ENCODE measurements at places on chromosomes 4 and X.

DNA sequence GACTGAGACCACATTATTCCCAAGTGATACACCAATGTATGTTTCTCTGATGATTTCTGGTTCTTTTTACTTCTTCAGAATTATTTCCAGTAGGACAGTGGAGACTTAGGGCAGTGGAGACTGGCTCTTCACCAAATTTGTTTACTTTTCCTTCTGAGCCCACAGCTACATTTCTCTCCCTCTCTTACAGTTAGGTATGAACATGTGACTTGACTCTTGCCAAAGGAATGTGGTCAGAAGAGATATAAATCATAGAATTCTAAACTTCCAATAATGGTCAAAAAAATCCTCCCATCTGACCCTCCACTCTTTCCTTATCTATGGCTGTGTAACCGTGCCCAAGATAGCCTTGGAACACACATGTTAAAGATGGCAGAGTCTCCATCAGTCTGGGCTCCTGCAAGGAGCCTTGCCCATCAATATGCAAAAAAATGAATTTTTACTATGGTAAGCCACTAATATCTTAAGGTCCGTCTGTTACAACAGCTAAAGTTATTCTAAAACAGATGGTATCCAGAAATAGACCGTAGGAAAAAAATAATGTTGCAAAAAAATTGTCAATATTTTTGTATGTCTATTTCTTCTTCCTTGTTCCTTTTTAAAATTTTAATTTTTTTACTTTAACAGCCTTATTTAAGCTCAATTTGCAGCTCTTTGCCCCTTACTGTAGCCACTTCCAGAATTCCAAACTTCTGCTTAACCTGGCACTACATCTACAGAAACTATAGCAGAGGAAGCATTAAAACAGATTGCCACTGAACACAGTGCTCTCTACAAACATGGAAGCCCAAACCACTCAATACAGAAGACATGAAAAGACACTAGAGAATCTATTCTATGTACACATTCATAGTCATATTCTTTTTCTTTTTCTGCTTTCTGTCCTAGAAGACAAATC, 260.7 kb downstream of the COL25A1 start:
- no peak for DNase-seq

DNA sequence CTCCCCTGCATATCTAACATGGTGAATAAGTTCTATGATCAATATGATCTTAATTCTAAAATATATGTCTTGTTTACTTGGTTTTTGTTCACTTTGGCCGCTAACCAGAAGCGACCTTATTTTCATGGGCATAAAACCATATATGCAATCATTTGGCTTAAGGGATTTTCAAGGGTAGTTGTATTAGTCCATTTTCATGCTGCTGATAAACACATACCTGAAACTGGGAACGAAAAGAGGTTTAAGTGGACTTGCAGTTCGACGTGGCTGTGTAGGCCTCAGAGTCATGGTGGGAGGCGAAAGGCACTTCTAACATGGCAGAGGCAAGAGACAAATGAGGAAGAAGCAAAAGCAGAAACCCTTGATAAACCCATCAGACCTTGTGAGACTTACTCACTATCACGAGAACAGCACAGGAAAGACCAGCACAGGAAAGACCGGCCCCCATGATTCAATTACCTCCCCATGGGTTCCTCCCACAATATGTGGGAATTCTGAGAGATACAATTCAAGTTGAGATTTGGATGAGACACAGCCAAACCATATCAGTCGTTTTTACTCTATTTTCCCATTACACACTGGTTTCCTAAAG, 114.3 kb upstream of the CPEB2 start:
- no peak for DNase-seq

DNA sequence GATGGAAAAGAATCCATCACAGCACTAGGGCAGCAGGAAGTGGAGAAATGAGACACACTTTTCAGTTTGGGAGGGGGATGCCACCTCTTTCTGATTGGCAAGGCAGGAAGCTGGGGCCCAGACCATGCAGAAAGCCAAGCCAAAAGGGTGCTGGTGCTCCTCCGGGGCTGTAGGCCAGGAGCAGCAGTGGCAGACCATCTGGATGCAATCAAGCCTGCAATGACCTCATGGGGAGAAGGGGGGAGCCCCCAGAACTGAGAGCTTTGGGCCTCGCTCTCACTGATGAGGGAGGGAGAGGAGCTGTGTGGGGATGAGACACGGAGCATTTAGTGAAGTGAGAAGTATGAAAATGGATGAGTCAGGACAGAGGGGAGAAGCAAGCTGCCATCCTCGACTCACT, 141.3 kb upstream of the NALF2 start:
- DNase-seq: no peak

- no peak for DNase-seq
These were observed 303.5 kb upstream of the HS3ST1 start for GRCh38 chr4:11732155-11732554.

Measured in stimulated activated CD8-positive, alpha-beta memory T cell treated with anti-CD3 and anti-CD28 coated beads, Interleukin-4, amount 100 ng/mL, for 1 hour (primary cell).